ENCODE measurements at places on chromosomes 3 and 15.

DNA sequence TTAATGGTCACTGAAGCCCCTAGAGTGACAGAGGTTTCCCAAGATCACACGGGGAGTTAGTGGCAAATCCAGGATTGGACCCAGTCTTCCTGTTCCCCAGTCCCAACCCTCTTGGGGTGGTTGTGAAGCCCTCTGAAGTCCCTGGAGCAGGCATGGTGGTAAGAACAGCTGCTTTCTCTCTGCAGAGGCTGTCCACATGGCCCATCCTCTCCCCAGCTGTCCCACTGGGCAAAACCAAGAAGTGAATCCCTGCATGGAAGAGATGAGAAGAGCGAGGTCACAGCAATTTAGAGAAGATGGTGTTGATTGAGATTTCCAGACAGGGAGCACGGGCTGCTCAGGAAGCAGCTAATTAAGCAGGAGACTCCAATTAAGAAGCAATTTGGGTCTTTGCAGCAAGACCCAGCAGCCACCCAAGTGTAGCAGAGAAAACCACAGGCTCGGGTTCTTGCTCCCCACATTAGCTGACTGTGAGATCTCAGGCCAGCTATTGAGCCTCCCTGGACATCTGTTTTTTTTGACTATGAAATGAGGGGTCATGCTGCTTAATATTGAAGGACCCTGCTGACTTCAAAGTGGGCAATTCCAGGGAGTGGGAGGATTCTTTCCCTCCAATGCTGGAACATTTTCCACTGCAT is 14.8 kb upstream of the HDAC11 start:
- DNase-seq, result no peak

DNA sequence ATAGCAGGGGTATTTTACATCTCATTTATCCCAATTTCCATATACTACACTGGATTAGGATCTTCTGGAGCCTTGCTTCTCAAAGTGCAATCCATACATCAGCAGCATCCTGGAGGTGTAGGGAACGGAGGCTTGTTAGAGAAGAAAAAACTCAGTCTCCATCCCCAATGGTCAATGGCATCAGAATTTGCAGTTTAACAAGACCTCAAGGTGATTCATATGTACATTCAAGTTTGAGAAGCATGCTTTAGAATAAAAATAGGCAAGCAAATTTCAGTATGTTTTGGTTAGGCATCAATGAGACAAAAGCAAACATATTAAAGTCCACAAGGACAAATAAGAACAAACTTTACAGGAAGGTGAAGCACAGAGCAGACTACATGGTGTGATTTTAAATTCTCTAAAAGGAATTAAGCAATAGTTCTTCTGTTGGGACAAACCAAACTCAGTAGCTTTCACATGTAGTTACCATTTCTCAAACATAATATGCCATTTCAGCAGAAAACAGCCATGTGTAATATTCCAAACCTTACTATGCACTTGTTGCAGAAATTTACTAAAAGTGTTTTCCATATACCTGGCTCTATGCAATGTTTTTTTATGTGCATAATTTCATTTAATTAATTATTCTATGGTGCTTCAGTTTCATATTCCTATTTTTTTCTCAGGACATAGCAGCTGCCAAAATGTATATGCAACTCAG is 360.3 kb upstream of the NECTIN3 start:
- DNase-seq, result no peak

GRCh38 chr3:128523591-128523990 is 30.6 kb upstream of the GATA2 start:
- DNase-seq, result no peak

DNA sequence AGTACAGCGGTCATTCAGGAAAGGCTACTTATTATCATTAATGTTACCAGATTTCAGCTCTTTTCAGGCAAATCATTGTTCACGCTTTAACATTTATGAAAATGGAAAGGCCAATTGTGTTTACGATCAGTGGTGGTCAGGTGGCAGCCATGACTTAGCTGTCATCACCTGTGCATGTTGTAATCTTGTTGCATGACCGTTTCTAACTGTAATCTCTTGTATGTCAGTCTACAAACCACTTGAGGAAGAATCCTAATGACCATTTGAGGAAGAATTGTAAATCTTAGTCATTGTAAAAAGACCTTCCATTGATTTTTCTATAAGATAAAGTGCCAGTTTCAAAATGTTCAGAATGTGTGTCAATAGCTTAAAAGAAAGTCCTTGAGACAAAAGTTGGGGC is 100.4 kb downstream of the SERPINI1 start:
- DNase-seq, result no peak

DNA sequence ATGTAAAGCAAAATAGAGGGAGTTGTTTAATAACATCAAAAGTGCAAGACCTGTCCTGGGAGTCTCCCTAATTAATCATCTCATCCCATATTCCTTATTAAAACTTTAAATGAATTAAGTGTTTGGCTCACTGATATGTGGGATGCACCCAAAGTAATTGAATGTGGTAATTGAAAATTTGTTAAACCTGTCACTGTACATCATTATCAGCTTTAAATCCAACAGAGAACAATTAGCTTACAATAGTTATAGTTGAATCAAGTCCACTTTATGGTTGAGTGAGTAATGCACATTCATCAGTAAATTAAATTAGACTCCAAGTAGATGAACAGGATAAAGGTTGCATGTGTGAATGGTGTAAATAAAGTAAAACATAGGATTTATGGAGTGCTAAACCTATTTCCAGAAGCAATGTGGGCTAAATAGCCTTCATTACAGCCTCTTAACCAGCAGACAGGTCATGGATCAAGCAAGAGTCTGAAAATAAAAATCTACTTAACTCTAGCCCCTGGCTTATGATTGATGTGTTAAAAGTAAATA is 608.2 kb upstream of the CCDC54 start:
- DNase-seq, result no peak

GRCh38 chr3:109115451-109115850 is 2.5 kb downstream of the MORC1 start:
- DNase-seq, result no peak

DNA sequence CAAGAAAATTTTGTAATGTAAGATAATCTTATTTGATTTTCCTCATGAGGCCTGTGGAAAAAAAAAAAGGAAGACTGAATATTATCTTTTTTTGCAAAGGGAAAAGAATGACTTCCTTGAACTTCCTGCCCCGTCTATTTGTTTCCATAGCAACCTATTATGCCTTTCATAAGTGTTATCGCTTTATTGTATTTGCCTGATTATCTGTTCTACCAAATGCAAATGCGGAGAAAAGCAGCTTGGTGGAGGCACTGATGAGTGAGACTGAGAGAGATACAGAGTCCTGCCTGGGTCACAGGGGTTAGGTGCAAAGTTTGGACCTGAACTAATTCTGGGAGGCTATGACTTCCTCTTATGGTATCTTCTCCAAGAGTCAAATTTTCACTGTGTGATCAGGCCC is 334.0 kb upstream of the KCNMB2 start:
- no peak for DNase-seq

- DNase-seq, result no peak
Observed at GRCh38 chr3:81197386-81197785, 564.1 kb downstream of the GBE1 start.

All from non-pigmented ciliary epithelial cell (primary cell).